ENCODE measurements at places on chromosomes 7 and 10.

DNA sequence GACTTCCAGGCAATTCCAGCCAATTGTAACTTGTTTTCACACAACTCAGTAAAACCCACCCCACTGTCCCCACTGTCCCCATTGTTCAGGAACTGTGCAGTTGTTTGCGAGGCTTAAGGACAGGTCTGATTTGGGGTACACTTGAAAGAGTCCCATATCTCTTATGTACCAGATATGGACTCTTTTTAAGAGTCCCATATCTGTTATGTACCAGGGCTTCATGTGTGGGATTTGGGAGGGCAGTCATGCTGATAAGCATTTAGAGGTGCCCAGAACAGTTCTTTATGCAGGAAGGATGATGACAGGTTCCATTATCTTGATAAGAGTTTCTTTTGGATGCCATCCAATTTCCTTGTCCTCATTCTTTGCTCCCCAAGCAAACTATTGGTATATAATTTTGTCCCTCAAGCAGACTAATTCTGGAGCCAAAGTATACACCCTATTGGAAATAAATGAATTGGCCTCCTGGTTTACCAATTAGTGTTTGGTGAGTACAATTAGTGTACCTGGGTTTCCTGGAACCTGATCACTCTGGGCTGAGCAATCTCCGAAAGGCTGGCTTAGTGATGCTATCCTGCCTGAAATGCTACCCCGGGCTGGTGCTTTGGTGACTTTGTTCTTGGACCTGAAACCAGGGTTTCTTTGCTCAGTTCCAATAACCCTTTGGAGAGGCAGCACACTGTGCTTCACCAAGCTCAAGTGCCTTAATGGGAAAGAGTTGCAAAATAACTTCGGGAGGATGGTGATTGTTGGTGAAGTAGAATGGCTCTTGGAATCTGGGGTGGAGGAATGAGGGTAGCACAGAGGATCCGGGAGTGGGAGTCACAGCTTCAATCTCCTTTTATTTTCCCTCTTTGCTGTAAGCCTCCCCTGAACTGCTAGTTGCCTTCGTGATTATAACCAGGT, 6.2 kb upstream of the DMBT1 start:
- no peak for DNase-seq

DNA sequence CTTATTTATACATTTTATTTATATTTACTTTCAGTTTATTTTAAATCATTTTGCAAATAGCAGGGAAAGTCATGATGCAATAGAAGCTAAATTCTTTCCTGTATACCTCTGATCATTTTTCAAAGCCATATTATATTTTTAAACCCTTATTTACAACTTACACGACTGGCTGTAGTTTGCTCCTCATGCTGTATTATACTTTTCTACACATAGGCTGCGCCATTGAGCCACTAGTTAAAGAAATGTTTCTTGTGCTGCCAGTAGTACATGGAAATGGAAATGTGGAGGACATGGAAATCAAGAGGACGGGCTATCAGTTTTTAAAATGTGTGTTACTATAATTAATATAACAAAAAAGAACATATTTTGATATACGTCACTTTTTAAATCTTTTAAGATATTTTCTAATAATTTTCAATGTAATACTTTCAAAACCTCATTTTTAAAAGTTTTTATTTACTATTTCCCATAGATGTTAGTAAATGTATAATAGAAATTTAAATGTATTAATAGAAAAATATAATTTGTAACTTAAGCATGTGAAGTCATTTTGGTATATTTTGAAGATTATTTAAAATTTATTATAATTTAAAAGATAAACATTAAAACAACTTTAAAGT, 118.5 kb downstream of the VTI1A start:
- no peak for DNase-seq

DNA sequence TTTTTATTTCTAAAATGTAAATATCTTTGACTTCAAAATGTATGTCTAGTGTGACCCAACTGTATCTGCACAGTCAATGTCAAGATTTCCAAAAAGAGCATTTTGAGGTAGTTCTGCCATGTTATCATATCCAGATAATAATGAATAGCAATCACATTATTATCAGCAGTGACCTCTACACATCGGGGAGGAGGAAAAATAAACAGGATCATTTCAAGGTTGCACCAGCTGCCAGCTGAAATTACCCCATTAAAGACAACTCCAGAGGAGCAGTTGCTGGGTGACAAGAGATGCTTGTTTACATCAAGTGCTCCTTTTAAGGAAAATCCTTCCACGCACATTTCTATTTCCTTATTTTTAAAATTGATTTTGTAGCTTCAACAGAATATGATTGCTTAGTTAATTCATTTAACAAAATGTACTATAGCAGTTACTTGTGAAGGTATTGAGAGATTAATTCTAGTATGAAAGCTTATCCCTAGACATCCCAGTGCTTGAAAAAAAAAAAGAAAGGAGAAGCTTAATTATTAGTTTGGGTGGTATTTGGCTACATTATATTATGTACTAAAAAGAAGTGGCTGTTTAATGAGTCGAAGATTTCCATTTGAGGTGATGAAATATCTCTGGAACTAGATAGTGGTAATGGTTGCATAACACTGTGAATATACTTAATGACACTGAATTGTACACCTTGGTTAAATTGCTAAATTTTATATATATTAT, 19.3 kb upstream of the SLC35G1 start:
- no peak for DNase-seq

DNA sequence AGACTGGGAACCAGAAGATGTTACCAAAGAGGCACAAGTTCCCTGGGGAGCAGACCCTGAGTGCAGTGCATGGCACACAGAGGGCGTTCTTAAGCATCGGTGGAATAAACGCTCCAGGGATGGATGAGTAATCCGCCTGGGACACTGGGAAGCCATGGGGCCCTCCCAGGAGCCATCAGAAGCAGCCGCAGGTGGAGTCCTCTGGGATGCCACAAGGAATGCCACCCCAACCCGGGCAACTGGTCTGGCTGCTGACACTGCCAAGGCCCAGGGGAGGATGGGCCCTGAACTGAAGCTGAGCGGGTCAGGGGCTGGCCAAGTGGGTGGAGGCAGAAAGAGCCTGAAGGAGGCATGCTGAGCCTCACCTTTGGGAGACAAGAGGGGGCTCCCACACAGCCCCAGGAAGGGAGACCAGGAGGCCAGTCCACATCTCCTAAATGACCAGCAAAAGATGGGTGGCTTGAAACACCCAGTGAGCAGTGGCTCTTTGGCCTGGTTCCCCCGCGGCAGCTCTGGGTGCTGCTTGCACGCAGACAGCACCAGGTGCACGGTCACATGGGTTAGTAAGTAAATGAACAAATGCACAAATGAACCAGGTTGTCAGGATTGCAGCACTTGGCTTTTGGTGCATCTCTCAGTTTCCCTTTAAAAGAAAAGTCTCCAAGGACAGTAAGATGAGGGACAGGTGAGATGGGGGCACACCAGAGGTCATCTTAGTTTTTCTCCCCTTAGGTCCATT, 141.3 kb upstream of the ZMIZ1 start:
- DNase-seq, result no peak

GRCh38 chr10:129963641-129964501, at the start of gene EBF3:
EBF3 (minus strand) TSS chr10:129964274; CDS start chr10:129963768, 506 bp downstream.
- DNase-seq, result no peak

GRCh38 chr7:2052657-2053048, 180.1 kb downstream of the MAD1L1 start:
- no peak for DNase-seq

- no peak for DNase-seq
Observed at GRCh38 chr10:103614306-103615158, 121.0 kb downstream of the NEURL1 start.

- DNase-seq, result no peak
Observed at GRCh38 chr7:84809877-84810276, 377.0 kb downstream of the SEMA3D start.

DNA sequence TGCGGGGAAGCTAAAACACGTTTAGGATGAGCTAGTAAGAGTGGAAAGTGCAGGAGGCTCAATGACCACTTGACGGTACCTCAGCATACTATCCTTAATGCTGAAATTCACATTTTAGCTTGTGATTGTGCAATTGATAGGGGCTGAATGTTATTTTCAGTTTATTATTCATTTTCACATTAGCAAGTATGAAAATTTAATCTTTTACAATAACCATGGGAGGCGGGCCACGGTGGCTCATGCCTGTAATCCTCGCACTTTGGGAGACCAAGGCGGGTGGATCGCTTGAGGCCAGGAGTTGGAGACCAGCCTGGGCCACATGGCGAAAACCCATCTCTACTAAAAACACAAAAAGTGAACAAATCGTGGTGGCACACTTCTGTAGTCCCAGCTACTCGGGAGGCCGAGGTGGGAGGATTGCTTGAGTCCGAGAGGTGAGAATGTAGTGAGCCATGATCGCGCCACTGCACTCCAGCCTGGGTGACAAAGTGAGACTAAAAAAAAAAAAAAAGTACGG, 22.0 kb upstream of the ANLN start:
- DNase-seq, result no peak

DNA sequence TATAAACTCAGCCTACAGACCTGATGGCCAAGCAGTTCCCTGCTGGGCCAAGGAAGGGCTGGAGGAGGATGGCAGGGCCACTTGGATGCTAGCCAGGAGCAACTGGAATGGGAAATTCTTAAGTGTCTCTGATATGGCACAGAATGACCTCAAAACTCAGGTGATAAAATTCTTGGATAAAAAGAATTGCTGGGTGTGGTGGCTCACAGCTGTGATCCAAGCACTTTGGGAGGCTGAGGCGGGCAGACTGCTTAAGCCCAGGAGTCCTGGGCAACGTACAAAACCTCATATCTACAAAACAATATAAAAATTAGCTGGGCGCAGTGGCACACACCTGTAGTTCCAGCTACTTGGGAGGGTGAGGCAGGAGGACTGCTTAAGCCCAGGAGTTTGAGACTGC, 14.0 kb upstream of the PKD1L1 start:
- no peak for DNase-seq

DNA sequence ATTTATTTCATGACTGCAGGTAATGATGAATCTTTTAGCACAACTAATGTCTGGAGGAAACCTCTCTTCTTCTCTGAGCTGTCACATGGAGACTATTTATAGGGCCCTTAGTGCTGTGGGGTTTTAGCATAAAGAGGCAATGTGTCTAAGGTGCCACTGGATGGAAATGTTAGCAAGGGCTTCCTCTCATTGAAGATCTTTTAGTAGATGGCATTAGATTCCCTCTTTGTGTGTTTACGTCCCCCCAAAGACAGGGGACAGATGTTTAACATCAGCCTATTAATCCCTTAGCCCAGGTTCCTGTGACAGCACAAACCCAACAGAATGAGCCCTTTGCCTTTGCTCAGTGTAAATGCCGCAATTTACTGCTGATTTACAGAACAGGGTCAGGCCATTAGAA, 208.6 kb downstream of the SKAP2 start:
- no peak for DNase-seq

DNA sequence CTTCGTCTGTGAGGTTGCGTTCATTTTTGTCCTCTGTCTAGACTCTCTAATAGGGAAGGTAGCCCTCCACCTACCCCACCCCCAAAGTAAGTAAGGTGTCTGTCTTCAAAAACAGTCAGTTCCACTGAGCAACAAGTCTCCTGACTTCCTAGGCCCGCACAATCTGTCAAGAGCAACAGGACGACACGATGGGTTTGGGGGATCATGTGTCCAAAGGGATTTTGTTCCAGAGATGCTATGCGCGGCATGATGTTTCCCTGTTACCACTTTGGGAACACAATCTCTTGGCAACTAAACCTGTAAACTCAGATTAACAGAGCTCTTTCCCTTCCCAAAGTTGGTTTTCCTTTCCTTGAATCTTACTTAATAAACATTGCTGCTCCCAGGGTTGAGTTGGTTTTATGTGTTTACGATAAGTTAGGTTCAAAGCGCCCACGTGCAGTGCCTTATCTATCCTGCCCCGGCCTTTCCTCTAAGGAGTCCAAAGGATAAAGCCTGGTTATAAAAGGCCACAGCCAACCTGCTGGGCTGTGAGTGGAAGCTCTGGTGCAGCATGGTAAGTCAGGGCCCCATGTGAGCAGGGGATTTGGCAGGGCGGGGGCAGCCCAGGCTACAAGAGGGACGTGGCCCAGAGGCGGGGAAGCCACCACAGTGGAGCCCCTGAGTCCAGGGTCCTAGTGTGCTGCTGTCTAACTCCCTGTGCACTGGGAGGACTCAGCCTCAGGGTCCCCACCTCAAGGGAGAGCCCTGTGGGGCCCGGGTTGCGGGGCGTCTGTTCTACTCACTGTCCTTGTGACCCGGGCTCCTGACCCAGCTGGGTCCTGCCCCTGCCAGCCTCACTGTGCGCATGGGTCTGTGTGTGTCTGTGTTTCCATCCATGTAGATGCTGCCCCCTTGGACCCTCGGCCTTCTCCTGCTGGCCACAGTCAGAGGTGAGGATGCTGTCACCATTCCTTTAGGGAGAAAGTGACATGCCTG, at the start of gene PNLIPRP2:
TSS of gene PNLIPRP2 (plus strand) at position 531 of the 978 bp plus-strand sequence.
- DNase-seq, result no peak

- no peak for DNase-seq
Observed at GRCh38 chr10:31683682-31684081, 244.9 kb downstream of the ARHGAP12 start.

GRCh38 chr10:70340137-70340536, 42.3 kb downstream of the LRRC20 start:
- DNase-seq, result no peak

GRCh38 chr10:96560489-96560888, 26.3 kb downstream of the TM9SF3 start:
- no peak for DNase-seq

DNA sequence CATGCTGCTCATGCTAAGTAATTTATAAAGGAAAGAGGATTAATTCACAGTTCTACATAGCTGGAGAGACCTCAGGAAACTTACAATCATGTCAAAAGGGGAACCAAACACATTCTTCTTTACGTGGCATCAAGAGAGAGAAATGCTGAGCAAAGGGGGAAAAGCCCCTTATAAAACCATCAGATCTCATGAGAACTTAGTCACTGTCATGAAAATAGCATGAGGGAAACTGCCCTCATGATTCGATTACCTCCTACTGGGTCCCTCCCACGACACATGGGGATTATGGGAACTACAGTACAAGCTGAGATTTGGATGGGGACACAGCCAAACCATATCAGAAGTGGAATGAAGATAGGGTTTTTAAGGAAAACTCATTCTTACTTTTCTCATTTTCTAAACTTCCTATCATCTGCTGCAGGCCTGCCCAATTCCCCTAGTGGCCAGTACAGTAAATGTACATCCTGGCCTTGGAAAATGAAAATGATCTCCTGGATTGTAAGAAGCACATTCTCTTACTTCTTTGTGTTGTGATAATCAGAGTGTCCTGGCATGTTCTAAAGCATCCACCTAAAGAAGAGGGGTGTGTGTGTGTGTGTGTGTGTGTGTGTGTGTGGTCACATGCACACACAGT, 421.5 kb downstream of the LRMDA start:
- no peak for DNase-seq

- no peak for DNase-seq
Observed at GRCh38 chr10:125010362-125010761, 68.4 kb downstream of the ZRANB1 start.

- no peak for DNase-seq
Observed at GRCh38 chr10:17216217-17216900, 11.7 kb upstream of the VIM start.

GRCh38 chr7:102077081-102077480, 209.6 kb upstream of the SH2B2 start:
- no peak for DNase-seq

- DNase-seq, result no peak
Observed at GRCh38 chr7:77157446-77157845, 35.0 kb downstream of the CCDC146 start.

Data from cortex of kidney (tissue), 1 donor.